ENCODE measurements at places on chromosomes 5 and 9.
A peak's percentile ranks its signal among the peaks of the same experiment; 100 is the strongest.

DNA sequence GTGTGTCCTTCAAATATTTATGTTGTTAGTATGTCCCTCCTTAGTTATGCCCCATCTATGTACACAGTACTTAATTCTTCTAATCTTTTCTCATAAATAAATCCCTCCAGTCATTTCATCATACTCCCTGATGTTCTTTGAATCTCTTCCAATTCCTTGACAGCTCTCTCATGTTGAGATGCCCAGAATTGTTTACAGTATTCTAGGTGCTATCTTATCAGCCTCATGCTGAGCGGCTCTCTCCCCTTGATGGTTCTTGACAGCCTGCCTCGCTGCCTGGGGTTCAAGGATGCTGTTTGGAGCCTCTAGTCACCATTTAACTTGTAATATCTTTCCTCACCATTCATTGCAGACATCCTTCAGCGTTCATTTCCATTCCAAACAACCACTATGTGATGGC, 799.2 kb downstream of the BRINP1 start:
- DNase-seq = no peak

- DNase-seq = no peak
Measured at GRCh38 chr9:135941288-135941995, 19.7 kb downstream of the UBAC1 start.

DNA sequence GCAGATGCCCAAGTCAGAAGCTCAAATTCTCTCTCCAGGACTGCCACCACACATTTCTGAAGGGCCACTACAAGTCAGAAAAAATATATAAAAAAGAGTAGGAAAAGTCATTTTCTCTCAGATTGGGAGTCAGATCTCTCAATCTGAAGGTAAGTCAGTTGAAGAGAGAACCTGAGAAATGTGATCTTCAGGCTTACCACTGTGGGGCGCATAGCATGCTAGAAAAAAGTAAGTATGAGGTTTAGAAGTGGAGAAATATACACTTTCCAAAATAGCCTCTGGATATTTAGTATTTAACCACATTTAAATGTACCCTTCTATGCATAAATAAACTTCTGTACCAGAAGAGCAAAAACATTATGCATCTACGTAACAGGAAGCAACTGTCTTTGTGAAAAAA, 800.7 kb upstream of the CTNND2 start:
- DNase-seq = no peak

GRCh38 chr9:35790385-35791296, 750 bp upstream of the NPR2 start:
- peak; percentile 65 for DNase-seq

DNA sequence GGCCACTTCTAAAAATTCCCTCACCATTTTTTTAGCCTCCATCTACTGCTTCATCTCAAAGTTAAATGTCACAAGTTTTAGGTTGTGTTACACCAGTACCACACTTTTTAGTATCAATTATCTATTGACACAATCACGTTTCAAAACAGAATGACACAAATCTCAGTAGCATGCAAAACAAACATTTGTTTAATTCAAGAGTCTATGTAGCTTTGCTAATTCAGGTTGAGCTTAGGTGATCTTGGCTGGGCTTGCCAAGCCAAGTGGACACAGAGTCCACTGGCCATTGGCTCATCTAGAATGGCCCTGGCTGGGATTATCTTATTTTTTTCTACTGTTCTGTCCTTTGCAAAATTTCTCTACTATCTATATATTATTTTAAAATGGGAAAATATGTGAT, 61.9 kb upstream of the JAK2 start:
- no peak for DNase-seq

DNA sequence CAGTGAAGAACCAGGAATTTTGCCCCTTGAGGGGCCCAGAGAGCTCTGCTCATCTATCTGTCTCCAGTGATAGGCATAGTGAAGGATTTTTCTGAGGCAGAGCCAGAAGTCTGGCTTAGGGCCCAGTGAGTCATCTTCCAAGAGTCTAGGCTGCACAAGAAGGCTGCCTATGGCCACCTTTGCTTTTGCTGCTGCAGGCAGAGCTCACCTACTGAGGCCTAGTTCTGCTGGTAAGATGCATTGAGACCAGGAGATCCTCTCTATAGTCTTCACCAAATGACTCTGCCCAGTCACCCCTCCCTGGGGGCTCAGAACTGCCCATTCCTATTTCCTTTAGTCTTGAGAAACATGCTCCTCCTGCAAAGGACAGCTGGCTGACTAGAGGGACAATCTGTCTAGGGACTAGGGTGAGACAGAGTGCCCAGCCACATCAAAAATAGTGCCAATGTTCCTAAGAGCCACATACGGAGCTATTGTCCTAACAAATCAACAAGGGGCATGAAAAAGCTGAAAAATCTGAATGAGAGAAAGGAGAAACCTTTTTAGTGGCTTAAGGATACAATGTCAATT, 40.3 kb upstream of the CDKN2AIPNL start:
- DNase-seq = no peak

- DNase-seq = no peak
Measured at GRCh38 chr9:92781899-92782298, 17.3 kb upstream of the BICD2 start.

GRCh38 chr5:132054697-132055440, 5.6 kb upstream of the IL3 start:
- DNase-seq = no peak

DNA sequence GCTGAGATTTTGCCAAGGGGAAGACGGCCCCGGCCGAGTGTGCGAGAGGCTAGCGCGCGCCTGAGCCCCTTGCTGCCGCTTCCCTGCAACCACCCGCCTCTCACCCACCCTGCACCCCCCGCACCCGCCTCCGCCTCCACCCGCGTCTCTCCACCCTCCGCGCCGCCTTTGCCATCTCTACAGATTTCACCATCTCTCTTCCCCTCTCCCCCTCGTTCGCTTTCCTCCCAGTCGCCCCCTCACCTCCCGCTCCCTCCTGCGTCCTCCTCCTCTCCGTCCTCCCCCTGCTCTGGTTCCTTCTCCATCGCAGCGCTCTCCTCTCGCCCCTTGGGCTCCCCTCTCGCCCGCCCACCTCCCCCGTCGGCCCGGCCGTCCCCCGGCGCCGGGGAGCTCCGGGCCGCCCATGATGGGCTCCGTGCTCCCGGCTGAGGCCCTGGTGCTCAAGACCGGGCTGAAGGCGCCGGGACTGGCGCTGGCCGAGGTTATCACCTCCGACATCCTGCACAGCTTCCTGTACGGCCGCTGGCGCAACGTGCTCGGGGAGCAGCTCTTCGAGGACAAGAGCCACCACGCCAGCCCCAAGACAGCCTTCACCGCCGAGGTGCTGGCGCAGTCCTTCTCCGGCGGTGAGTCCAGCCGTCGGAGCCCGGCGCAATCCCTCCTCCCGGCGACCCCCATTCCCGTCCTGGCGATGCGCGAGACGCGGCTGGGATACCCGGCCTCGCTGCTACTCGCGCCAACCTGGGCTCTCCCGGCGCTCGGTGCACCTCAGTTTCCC, at the start of gene PRDM12:
Gene PRDM12 (plus strand): TSS at position 344 of the 778 bp plus-strand sequence. CDS start 60 bp downstream, at position 404.
- no peak for DNase-seq

Measured in CD4-positive, CD25-positive, alpha-beta regulatory T cell (primary cell).